ENCODE measurements at places on chromosomes 7 and 10. TPM values are rescaled to one million over a fixed set of nuclear protein-coding genes. Genes with fewer than 3 reads are reported as not detected.

The TCAF1 gene
- 1.0 TPM for total RNA-seq

The ELMO1 gene
- 137 TPM for total RNA-seq

The PLPP4 gene
- 6.7 TPM for total RNA-seq

The KEL gene
- total RNA-seq: 0.36 TPM

The LRGUK gene
- total RNA-seq: 1.9 TPM

The SYCE1 gene
- not detected for total RNA-seq

The STK31 gene
- 0.15 TPM for total RNA-seq

The OPN1SW gene
- total RNA-seq: not detected
